Activated CD8-positive, alpha-beta memory T cell treated with anti-CD3 and anti-CD28 coated beads, Interleukin-2, amount 10 ng/mL, durations not matched to agents 7 days and 5 days (primary cell): ENCODE measurements at places on chromosomes 6 and 20. TPM values are rescaled to one million over a fixed set of nuclear protein-coding genes. Genes with fewer than 3 reads are reported as not detected.

- no peaks in the 10 kb centered on the region for H3K27me3 ChIP-seq
- peaks cover 58% of the 10 kb centered on the region for H3K36me3 ChIP-seq
- H3K4me3 ChIP-seq = no peak overlapping the region
- no peak for DNase-seq
- H3K4me1 ChIP-seq = no peaks in the 10 kb centered on the region
These were observed 17.9 kb downstream of the AHI1 start for GRCh38 chr6:135479601-135480000.

DNA sequence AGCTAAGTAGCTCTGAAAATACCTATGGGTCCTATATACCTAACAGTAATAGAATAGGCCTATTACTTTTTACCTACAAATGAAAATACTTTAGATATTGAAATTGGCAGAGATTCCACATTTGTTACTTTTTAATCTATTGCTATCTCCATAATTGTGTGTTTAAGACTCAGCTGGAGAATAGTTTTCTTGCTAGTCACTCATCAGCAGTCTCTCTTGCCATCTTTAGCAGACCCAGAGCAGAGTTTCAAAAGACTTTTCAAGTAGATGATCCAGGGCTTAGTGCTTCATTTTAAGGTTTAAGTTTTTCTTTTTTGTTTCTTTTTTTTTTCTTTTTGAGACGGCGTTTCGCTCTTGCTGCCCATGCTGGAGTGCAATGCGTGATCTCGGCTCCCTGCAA, 12.9 kb downstream of the ANKS1A start:
- no peak for DNase-seq
- no peak overlapping the region for H3K27ac ChIP-seq
- H3K36me3 ChIP-seq = peaks cover 2% of the 10 kb centered on the region
- peaks cover 18% of the 10 kb centered on the region for H3K27me3 ChIP-seq

DNA sequence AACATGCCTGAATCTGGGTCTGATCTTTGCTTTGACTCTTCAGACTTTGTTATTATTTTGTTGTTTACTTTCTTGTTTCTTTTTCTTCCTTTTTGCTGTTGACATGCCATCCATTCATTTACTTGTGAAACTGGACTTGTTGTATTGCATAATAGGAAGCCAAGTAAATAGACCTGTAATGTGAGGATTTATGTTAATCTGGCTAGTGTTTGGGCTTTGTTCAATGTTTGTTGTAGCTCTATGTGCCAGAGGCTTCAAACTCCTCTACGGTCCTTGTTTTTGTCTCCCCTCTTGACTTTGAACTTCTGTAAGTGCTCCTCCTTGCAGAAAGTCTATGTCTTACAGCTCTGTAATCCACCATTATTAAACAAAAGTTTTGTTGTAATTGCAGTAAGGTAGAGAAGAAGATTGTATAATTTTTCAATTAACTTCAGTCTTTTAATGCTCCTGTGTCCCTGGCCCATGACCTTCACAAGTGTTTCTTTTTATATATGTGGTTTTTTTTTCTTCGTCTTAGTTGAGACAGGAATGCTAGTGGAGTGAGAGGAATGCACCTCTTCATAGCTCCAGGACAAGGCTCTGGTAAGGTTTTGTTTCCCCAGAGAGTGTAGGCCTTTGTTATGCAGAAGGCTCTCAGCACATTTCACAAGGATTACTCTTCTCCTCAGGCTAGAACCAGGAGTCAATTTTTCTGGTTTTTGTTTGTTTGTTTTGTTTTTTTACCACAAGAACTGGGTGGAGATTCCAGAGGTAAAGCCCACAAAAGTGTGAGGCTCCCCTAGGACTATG, 1061.8 kb upstream of the CITED2 start:
- H3K36me3 ChIP-seq = no peaks in the 10 kb centered on the region
- H3K4me1 ChIP-seq = no peaks in the 10 kb centered on the region
- no peak for DNase-seq

- H3K4me1 ChIP-seq = no peaks in the 10 kb centered on the region
- no peak overlapping the region for H3K4me3 ChIP-seq
- peaks cover 16% of the 10 kb centered on the region for H3K27me3 ChIP-seq
- DNase-seq = no peak
- H3K36me3 ChIP-seq = no peaks in the 10 kb centered on the region
These were observed 34.7 kb downstream of the FILIP1 start for GRCh38 chr6:75458895-75459294.

DNA sequence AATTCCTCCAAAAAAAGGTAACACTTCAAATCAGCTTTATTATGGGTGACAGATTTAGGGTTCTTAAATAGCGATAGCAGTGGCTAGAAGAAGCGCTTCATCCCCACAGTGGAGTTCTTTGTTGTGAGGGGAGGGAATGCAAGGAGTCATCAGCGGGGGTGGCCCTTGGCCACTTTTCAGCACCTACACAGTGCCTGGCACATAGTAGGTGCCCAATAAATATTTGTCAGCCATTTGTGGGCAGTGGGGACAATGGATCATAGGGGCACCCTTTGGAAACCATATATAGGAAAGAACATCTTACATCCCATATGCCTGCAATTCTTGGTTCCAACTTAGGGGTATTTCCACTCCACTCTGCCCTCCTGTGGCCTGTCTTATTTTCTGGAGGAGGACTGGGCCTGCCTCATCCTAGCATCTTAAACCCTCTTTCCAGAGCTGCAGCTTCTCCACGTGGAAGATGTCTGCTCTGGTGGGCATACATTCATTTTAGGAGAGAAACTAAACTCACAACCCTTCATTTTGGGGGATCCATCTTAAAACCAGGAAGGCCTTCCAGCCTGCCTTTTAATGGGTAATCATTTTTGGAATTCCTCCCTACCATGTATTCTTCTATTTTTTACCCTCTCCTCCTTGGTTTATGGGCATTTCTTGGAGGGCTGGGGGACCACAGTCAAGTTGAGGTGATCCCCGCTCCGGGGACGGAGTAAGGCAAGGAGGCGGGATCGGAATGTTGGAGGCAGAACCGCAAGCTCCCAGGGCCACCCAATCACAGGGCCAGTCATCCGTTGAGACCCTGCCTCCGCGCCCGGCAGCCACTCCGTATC, 2.6 kb upstream of the GPSM3 start:
- H3K27ac ChIP-seq = peak overlapping the region; percentile 99
- peak; percentile 70 for DNase-seq
- peaks cover 14% of the 10 kb centered on the region for H3K36me3 ChIP-seq

- H3K27me3 ChIP-seq = peaks cover 4% of the 10 kb centered on the region
- peaks cover 11% of the 10 kb centered on the region for H3K4me1 ChIP-seq
- no peaks in the 10 kb centered on the region for H3K36me3 ChIP-seq
- DNase-seq = no peak
- no peak overlapping the region for H3K4me3 ChIP-seq
- H3K27ac ChIP-seq = no peak overlapping the region
These were observed 4.9 kb upstream of the ZFP57 start for GRCh38 chr6:29685718-29686326.

GRCh38 chr6:115821798-115822197, 238.9 kb downstream of the FRK start:
- no peak for DNase-seq
- no peaks in the 10 kb centered on the region for H3K36me3 ChIP-seq
- no peaks in the 10 kb centered on the region for H3K27me3 ChIP-seq

DNA sequence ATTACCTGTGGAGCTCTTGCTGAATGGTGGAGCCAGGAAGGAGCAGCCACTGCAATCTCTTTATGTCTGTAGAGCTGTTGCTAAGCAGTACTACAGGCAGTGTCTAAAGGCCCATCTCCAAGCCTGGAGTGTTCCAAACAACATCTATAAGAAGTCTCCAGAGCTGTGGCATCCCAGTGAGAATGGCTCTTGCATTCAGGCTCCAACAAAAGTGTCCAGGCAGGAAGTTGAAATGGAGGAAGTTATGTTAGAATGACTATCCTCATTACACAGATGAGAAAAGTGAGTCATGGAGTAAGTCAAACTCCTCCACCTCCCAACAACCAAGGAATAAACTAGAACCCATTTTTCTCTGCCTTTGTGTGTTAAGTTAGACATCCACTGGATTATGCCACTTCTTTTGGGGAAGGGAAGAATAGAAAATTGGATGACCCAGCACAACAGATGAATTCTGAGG, 288.5 kb upstream of the STXBP5 start:
- no peak for DNase-seq
- peaks cover 9% of the 10 kb centered on the region for H3K27me3 ChIP-seq
- H3K4me1 ChIP-seq = peaks cover 10% of the 10 kb centered on the region
- no peak overlapping the region for H3K27ac ChIP-seq
- H3K4me3 ChIP-seq = no peak overlapping the region

- no peaks in the 10 kb centered on the region for H3K4me1 ChIP-seq
- H3K27me3 ChIP-seq = peaks cover 2% of the 10 kb centered on the region
- H3K36me3 ChIP-seq = no peaks in the 10 kb centered on the region
- H3K4me3 ChIP-seq = no peak overlapping the region
- H3K27ac ChIP-seq = no peak overlapping the region
These were observed 138.3 kb upstream of the TSHZ2 start for GRCh38 chr20:52833901-52834300.

DNA sequence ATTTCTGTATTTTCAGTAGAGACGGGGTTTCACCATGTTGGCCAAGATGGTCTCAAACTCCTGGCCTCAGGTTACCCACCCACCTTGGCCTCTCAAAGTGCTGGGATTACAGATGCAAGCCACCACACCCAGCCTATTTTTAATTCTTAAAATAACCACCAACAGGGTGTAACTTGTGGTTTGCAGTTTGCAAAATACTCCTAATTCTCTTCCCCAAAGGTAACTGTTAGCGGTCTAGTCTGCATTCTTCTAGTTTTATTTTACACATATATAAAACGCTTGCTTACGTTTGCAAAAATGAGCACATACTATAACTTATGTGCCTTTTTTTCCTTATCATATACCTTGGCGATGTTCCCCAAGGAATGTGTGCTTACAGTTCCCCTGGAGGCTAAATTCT, 25.6 kb upstream of the CHMP4B start:
- H3K36me3 ChIP-seq = peaks cover 1% of the 10 kb centered on the region
- peak overlapping the region; percentile 80 for H3K27ac ChIP-seq
- no peaks in the 10 kb centered on the region for H3K27me3 ChIP-seq
- H3K4me1 ChIP-seq = peaks cover 34% of the 10 kb centered on the region
- H3K4me3 ChIP-seq = no peak overlapping the region

GRCh38 chr20:10671221-10671918, 2.4 kb downstream of the JAG1 start:
- H3K4me1 ChIP-seq = peaks cover 26% of the 10 kb centered on the region
- no peak overlapping the region for H3K4me3 ChIP-seq
- DNase-seq = peak; percentile 69
- peaks cover 65% of the 10 kb centered on the region for H3K27me3 ChIP-seq
- H3K36me3 ChIP-seq = no peaks in the 10 kb centered on the region

GRCh38 chr6:73792738-73793137, 96.7 kb downstream of the CD109 start:
- H3K4me1 ChIP-seq = peaks cover 4% of the 10 kb centered on the region
- no peaks in the 10 kb centered on the region for H3K36me3 ChIP-seq
- no peak for DNase-seq
- no peak overlapping the region for H3K4me3 ChIP-seq
- H3K27me3 ChIP-seq = no peaks in the 10 kb centered on the region
- H3K27ac ChIP-seq = no peak overlapping the region

DNA sequence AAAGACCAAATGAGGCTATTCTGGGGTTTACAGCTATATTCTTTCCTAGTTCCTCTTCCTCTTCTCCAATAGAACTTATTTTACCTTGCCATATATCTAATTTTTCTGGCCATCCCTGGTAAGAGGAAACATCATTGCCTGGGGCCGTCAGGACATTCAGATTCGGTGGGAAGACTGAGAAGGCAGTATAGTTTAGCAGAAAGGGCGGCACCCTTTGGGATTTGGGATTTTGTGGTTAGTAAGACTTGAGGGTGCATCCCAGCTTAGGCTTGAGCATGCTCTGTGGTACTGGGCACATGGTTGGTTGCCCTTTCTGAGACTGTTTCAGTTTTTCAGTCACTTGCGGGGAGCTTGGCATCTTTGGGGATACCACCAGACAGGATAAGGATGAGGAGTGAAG, 21.1 kb downstream of the SCUBE3 start:
- no peak overlapping the region for H3K4me3 ChIP-seq
- H3K4me1 ChIP-seq = peaks cover 4% of the 10 kb centered on the region
- no peaks in the 10 kb centered on the region for H3K36me3 ChIP-seq
- no peak overlapping the region for H3K27ac ChIP-seq

- DNase-seq = no peak
- no peak overlapping the region for H3K27ac ChIP-seq
- H3K36me3 ChIP-seq = no peaks in the 10 kb centered on the region
- no peak overlapping the region for H3K4me3 ChIP-seq
These were observed 299.1 kb upstream of the ID4 start for GRCh38 chr6:19538096-19538495.

DNA sequence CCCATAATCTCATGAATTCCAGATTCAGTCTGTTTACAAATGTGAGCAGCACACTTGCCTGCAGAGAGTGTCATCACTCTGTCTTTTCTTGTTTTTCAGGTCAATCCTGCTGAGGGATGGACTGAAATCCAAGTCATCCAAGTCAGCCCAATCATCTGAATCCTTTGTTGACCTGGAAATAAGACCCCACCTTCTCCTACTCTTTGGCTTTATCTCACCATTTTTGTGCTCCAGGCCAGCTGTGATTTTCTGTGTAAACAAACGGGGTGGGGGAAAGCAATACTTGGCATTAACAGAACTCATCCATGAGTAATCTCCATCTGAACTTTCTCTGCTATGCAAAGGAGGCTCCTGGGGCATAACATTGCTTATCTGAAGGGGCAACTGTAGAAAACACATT, 16.9 kb upstream of the GSTA4 start:
- H3K27ac ChIP-seq = no peak overlapping the region
- H3K4me1 ChIP-seq = no peaks in the 10 kb centered on the region
- no peaks in the 10 kb centered on the region for H3K27me3 ChIP-seq
- DNase-seq = no peak
- no peak overlapping the region for H3K4me3 ChIP-seq
- H3K36me3 ChIP-seq = peaks cover 5% of the 10 kb centered on the region

GRCh38 chr6:53361549-53362031, 12.8 kb upstream of the ELOVL5 start:
- peak overlapping the region; percentile 51 for H3K4me3 ChIP-seq
- DNase-seq = peak; percentile 77
- H3K27me3 ChIP-seq = no peaks in the 10 kb centered on the region
- H3K27ac ChIP-seq = peak overlapping the region; percentile 96

DNA sequence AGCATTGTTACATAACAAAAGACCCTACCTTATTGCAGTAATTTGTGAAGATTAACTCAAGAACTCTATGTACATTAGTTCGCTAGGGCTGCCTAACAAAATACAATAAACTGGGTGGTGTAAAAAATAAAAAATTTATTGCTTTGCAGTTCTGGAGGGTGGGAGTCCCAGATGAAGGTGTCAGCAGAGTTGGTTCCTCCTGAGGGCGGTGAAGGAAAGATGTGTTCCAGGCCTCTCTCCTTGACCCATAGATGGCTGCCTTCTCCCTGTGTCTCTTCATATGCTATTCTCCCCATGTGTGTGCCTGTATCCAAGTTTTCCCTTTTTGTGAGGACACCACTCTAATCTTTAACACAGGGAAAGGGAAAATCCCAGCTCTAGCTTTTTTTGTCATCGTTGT, 305 bp upstream of the VNN1 start:
- no peak overlapping the region for H3K27ac ChIP-seq
- DNase-seq = no peak

The FAM135A gene
- 9.7 TPM for total RNA-seq

The CENPW gene
- 66.5 TPM for total RNA-seq

The ADGRB3 gene
- 0.33 TPM for total RNA-seq

The RFX6 gene
- total RNA-seq = not detected

The MYMX gene
- total RNA-seq = not detected

The ZNF831 gene
- 10.2 TPM for total RNA-seq

The FBXO5 gene
- total RNA-seq = 73.5 TPM

The MCCD1 gene
- total RNA-seq = not detected

The TPD52L1 gene
- not detected for total RNA-seq

The MUCL3 gene
- not detected for total RNA-seq

The KIF6 gene
- not detected for total RNA-seq
